Colonic mucosa (tissue), 4 donors: ENCODE measurements at places on chromosomes 2 and 18.

DNA sequence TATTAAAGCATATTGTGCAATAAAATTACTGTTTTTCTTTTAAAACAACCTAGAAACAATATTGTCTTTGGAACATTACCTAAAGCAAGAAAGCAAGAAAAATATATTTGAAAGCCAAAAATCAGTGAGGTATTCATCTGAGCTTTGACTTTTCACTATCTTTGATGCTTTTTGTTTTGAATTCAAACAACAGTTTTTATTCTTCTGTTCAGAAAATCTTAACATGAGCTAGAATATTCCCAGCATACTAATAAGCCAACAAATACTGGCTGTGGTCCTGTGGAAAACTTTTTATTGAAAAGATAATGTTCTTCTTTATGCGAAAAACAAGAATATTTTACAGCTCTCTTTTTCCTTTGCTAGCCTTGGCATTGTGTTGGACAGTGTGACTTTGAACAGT is 19.8 kb downstream of the FAM171B start:
- DNase-seq: no peak

DNA sequence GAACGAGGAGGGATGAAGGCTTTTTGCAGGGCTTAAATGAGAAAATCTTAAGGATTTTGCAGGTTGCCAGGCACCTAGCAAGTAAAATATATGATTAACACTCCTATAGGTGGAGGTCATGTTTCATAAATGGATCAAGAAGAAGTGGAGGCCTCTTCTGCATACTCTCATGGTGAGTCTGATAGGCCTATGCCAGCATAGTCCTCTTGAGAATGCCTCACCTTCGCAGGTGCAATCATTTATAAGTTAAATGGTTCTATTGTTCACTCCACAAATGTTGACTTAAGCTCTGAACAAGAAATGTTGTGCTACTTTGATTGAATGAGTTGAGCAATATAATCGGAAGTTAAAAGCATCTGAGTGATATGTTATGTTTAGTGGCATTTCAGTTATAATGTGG is 12.1 kb downstream of the LRRTM1 start:
- no peak for DNase-seq

DNA sequence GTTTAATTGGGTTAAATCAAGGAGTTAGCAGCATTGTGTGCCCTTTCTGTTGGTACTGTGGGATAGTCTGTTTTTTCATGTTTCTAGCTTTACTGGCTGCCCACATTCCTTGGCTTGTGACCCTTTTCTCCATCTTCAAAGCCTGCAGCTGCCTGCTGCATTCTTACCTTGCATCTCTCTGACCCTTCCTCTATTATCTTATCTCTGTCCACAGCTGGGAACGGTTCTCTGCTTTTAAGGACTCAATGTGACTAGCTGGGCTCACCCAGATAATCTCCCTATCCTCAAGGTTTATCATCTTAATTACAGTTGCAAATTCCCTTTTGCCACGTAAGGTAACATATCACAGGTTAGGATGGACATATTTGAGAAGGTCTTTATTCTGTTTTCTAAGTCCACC is 199.7 kb downstream of the KCNS3 start:
- no peak for DNase-seq

- DNase-seq: peak; percentile 75
Measured at GRCh38 chr2:88739985-88740600, 48.6 kb downstream of the RPIA start.

DNA sequence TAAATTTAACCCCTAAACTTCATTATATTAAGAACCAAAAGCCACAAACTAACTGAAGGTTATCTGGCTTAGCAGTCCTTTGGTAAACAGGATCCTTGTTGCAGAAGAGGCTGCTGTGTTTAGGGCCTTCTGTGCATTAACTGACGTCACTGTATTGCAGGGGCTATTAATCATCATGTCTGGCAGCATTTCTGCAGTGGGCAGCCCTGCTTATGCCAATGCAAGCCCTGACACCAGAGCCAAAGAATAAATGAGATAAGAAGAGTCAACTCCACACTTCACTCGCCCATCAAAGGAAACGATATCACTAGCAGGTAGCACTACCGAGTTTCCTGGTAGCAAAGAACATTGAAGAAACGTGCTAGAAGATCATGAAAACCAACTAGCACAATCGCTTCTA is 110.6 kb downstream of the PLEKHM3 start:
- no peak for DNase-seq

DNA sequence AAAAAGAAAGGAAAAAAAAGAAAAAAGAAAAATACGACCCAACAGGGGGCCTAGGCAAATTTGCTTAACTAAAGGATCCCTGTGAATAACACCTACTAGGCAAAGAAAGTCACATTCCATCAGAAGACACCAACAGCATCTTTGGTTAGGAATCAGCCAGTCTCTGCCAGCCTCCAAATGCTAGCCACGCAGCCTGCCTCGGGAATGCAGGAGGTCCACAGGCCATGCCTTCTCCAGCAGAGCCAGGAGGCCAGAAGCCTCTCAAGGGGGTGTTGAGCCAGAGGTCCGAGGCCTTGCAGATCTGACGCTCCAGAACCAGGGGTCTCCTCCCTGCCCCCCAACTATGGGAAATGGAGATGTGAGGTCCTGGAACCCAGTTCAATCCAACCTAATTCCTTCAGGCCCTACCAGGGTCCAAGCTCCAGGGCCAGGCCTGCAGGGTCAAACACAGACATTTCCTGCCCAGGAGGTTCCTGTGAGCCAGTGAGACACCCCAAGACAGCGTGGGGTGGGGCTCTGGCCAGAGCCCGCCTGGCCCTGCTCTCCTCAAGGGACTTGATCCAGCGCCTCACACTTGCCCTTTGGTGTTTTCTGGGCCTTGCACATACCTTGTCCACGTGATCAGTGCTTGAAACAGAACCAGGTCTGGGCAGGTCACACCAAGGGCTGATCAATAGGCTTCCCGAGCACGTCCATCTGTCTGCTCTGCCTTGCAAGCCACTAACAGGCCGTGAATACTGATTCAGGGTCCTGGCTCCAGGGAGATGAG is 289.6 kb upstream of the ID2 start:
- DNase-seq: no peak

- peak; percentile 66 for DNase-seq
Measured at GRCh38 chr2:235390108-235390815, 103.6 kb upstream of the AGAP1 start.

GRCh38 chr2:225296951-225297350 is 102.6 kb upstream of the NYAP2 start:
- no peak for DNase-seq

- no peak for DNase-seq
Measured at GRCh38 chr2:223997938-223998337, 40.7 kb downstream of the MRPL44 start.

- DNase-seq: no peak
Measured at GRCh38 chr2:109162999-109163398, 34.0 kb downstream of the SH3RF3 start.

- peak; percentile 51 for DNase-seq
Measured at GRCh38 chr2:234425639-234426603, 71.0 kb downstream of the ARL4C start.

DNA sequence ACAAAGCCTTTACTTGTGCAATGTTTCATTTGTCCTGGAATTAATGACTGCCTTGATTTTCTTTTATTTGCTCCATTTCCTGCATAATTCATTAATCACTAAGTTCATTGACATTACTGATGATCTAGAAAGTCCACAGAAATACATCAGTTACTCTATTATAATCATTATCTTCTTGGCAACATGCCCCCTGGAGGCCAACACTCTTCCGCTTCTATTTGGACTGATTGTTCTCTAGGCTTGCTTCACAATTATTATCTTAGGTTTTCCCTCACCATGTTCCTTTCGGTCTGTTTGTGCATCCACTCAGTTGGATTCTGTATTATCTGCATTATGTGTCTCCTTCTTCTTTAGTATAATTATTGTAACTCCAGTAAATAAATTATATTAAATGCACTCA is 461.0 kb upstream of the CDH2 start:
- no peak for DNase-seq

DNA sequence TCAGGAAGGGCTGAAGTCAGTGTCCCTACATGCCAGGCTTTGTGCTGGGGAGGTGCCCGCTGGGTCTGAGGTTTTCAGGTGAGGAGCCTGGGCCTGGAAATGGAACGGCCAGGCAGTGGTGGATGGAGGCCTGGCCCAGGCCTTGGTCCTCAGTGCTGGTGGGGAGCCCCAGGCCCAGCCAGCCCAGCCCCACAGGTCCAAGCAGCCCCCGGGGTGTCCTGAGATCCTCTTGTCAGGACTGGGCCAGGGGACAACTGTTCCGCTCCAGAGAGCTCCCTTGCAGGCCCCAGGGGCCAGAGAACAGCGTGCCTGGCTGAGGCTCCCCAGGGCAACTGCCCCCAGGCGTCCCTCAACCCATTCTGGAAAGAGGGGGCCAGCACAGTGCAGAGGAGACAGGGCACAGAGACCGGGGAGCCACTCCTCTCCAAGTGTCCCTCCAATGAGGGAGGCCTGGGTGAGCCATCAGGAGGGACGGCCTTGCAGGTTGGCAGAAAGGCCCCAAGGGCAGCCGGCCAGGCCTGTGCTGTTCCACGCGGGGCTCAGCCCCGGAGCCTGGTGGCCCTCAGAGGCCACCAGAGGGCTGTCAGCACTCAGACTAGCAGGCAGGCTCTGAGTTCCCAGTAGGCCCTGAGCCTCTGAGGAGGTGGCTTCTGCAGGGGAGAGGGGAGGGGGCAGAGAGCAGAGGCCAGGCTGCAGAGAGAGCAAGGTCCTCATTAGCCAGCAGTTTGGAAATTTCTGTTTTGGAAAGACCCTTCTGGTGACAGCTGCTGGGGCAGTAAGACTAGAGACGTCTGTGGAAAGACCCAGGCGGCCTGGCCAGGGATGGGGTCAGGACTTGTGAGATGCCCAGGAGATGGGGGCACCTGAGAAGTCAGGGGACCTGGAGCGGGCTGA is 29.4 kb upstream of the SNED1 start:
- no peak for DNase-seq

DNA sequence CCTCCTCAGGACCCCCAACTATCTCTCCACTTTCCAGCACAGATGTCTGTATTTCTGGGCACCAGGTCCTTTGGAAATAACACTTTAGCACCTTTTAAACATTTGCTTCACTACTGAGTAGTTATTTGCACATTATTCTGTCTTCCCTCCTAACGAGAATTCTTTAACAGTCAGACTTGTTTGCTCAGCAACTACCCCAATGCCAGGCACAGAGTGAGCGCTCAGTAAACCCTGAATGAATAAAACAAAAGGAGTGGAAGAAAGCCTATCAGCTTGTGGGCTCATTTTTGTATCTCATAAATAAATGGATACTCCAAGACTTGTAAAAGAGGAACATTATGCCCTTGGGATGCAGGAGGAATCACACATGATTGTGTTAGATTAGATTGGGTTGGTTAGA is 450.4 kb downstream of the TGIF1 start:
- no peak for DNase-seq

DNA sequence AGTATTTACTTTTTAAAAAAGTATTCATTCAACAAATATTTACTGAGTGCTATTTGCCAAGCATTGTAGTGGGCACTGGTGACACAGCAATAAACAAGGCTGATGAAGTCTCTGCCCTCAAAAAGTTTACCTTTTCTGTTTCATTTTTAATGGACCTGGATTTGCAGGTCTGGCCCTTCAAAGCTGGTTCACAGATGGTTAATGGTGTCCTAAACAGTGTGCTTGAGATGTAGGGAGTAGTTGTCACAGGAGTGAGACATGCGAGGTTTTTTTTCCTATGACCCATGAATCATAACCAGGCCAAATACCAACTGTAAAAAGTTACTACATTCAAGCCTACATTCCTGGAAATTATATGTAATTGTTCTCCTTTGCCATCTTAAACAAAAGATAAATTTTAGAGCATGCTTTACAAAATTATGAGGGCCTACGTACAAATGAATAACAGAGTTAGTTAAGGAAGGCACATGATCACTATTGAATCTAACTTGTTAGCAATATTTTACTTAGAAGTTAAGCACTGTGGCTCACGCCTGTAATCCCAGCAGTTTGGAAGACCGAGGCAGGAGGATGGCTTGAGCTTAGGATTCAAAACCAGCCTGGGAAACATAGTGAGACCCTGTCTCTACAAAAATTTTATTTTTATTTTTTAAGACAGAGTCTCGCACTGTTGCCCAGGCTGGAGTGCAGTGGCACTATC is 223.9 kb downstream of the MBD5 start:
- DNase-seq: no peak

GRCh38 chr2:10810202-10811161 is 2.1 kb downstream of the PDIA6 start:
- no peak for DNase-seq

- no peak for DNase-seq
Measured at GRCh38 chr18:76429262-76430126, 65.5 kb downstream of the ZNF516 start.

- no peak for DNase-seq
Measured at GRCh38 chr2:1375794-1376193, 37.5 kb upstream of the TPO start.

DNA sequence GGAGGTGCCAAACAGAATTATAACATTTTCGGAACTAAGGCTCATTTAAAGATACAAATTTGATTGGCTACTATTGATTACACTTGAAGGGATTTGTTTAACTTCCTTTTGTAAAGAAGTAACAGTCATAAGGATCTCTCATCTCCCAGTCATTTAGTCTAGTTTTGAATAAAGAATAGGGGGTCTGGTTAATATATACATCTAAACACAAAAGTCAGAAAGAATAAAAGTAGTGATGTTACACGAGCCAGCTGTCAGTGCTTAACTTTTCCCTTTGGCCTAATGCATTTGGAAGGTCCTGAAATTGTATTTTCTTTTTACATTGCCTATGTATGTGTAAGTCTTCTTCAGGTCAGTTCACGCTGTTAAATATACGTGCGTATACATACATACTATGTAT is 8.1 kb downstream of the SEPTIN2 start:
- no peak for DNase-seq

DNA sequence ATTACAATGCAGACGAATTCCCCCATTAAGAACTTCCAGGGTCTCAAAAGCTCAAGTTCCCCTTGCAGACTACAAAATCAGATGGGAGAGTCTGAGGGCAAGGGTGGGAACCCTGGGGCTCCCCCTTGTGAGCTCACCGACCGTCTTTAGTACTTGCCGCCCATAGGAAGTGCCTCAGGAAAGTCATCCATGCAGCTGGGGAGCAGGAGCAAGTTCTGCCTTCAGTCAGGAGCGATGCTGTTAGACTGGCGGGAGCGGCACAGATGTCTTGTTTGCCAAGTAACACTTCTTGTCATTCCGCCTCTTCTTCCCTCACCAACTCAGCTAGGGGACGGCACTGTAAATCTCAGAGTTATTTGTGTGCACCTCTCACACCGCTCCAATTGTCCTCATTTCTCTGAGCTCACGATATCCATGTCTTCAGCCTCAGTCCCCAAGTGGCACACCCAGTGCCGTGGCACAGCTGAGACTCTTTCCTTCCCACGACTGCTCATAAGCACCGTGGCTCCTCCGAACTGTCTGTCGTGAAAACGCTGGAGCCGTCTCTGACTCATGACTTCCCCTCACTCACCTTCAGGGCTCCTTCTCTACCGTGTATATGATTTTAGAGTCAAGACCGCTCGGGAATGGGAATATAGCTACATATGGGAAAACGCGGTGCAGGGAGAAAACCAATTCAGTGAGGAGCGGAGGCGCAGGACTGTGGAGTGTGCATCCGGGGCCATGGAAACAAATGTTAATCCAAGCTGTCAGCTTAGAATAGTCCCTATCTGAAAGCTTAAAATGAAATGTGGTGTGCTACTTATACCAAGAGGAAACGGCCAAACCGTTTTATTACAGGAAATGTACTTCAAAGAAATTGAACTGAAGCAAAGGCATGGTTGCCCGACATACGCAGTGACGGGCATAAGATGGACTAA is 34.0 kb downstream of the UXS1 start:
- DNase-seq: no peak
